ENCODE measurements at places on chromosomes 6 and 20.

- DNase-seq: no peak
Observed at GRCh38 chr6:87274660-87275274, 47.6 kb upstream of the SMIM8 start.

DNA sequence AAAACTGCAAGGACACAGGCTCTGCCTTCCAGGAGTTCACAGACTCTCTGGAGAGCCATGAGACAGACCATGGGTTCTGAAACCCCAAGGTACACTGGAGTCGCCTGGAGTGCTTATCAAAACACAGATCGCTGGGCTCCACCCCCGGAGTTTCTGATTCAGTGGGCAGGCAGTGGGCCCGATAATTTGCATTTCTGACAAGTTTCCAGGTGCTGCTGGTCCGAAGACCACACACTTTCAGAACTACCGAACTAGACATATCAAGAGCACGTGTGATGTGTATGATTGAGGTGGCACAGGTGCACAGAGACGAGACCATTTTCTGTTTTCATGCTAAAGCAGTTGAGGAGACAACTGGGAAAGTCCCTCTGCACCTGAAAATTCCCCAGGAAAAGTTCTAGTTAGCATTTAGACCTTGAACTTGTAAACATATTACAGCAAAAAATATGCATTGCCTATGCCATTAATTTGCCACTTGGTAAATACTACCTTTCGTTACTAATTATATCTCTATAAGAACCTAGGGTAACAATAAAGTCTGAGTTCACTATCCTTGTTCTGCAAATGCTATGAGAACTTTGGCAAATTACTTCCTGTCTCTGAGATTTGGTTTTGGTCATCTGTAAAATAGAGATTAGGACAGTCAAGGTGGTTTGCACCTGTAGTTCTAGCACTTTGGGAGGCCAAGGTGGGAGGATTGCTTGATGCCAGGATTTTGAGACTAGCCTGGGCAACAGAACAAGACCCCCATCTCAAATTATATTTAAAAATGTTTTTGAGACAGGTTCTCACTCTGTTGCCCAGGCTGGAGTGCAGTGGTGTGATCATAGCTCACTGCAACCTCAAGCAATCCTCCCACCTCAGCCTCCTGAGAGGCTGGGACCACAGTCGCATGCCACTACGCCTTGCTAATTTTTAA lies 14.3 kb upstream of the PIM1 start:
- DNase-seq: no peak

DNA sequence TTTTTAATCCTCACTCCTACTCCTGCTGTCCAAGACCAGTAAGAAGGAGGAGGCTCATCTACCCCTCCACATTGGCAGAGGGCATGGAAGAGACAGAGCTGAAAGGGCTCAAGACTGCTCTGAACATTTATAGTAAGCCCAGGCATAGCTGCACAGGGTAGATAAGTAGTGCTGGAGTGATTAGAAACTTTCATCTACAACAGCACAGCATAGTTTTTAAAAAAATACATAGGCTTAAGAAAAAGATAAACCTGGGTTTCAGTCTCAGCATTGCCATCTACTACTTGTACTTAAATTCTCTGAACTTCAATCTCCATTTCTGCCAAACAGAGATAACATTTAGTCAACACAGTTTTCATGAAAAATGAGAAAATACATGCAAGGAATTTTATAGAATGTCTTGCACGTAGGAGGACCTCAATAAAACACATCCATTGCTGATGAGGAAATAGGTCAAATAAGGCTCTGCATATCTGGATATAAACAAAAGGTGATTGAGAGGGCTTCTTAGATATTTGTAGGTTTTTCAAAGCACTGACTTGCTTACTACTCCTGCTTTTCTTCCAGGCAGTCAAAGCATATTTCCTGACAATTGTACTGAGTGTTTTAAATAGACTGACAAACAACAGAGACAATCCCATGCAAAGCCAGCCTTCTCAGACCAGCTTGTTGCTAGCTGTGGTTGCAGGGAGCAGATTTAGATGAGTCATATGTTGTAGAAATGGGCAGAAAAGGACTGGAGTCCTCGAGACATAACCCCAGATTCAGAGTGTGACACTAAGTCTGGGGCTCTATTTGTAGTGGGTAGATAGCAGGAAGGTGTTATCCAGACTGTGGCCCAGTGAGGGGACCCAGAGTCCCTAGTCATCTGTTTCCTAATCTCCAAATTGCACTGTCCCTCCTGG lies 107.4 kb upstream of the TAB2 start:
- no peak for DNase-seq

- DNase-seq: no peak
Observed at GRCh38 chr20:13008761-13009681, at the start of gene SPTLC3. TSS of gene SPTLC3 (plus strand) at chr20:13008972. CDS start at chr20:13009268, 296 bp downstream.

DNA sequence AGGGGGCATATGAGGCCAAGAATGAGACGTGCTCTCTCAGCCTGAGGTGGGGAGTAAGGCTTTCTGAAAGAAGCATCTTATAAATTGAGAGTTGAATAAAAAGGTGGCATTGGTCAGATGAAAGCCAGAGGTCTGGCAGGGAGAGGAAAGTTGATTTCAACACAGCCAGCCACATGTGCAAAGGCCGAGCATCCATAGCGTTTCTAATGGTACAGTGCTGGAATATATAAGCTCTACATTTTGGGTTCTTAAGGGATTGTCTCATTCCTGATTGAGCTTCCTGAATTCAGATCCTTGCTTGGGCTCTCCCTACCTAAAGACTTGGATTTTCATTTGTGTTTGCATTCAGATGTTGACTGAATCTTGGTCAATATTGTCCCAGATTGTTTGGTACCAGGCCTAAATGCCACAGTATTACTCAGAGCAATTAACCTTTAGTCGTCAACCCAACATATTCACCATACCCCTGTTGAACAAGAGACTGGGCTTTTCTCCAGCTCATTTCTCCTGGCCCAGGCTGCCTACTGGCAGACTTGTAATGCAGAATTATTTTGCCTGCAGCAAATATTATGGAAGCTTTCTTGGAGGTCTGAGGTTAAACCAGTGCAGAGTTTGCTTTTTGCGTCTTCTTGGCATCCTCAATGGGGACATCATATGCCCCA lies 14.5 kb upstream of the BCAS1 start:
- no peak for DNase-seq

Measured in activated naive CD4-positive, alpha-beta T cell (primary cell).